Suppressor macrophage (primary cell): ENCODE measurements at places on chromosomes 5 and 9.

DNA sequence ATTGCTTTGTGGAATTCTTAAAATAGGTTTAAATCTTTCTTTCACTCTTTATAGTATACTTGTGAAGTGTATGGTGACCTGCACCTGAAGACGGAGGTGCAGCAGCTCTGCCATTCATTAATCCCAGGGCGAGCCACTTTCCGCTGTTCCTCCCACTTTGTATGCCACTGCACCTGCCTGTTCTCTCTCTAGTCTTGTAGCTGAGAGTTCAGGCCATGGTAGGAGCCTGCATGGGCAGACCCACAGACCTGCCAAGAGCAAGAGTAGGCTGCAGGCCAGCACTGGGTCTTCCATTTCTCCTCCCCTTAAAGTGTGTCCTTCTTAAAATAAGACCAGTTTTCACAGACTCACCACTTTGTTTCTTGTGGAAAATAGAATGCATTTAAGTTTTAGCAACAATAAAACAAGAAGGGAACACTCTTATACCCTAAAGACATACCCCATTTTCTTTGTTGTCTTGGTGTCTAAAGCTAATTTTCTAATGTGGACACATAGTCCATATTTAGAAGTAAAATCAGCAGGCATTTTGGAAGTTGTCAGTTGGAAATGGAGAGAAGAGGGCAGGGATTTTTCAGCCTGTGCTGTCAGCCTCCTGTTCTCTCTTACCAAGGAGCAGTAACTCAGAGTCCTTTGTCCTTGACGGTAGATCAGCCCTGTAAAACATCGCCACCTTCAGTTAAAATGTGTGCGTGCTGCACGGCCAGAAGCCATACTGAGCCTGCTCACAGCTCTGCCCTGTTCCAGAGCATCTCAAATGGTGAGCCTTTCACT lies 103.2 kb downstream of the SNCAIP start:
- DNase-seq, result peak; percentile 62

DNA sequence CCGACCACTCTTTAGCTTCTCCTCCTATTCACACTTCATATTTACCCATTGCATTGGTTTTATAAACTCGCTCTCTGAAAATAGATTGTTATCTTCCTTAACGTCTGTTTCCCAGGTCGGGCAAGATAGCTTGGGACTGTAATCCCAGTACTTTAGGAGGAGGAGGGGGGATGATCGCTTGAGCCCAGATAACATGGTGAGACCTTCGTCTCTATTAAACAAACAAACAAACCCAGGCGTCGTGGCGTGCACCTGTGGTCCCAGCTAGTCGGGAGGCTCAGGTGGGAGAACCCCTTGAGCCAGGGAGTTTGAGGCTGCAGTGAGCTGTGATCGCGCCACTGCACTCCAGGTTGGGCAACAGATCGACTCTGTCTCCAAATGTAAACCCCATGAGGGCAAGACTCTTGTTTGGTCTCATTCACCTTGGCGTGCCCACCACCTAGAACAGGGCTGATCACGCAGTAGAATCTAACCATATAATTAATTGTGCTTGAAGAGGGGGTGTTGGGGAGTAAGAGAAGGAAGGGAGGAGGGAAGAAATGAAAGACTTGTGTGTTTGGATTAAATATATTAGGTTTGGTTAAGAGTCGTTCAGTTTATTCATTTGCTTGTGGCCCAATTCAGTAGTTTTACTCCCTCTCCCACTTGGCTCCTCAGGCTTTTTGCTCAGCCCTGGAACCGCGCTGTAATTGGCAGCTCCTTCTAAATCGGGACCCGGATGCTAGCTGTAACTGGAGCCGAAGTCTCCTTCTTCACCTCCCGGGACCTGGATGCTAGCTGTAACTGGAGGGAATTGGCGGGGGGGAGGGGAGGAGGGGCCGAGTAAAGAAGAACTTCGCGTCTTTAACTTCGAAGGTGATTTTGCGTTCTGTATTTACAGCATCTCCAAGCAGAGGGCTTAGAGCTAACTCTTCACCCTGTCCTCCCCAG lies 24.9 kb downstream of the CDKN2A start:
- DNase-seq, result no peak

- DNase-seq, result no peak
Observed at GRCh38 chr9:91004992-91005391, 203.4 kb downstream of the SYK start.

- DNase-seq, result no peak
Observed at GRCh38 chr5:143923634-143924266, 111.8 kb downstream of the HMHB1 start.

DNA sequence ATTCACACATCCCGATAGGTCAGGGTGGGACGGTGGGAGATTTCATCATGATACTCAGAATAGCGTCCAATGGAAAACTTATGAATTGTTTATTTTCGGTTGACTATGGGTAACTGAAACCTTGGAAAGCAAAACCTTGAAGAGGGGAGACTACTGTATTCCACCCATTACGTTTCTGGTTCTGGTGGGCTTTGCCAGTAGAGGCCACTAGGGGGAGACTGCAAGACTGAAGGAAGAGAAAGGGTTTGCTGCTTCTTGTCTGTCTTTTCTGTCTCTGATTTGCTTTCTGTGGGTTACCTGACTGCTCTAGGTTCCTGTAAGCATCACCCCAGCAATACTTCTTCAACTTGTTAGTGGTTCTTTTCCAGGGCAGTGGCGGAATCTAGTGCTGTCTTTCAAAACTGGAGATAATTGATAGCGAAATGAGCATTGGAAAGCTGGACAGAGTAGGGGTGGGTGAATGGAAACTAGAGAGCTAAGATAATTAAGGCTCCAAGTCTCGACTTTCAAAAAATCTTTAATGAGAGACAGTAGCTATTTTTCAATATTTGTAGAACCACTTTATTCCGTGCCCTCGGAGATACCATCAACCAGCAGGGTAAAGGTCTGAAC lies 27.0 kb downstream of the GRIN3A start:
- DNase-seq, result peak; percentile 55

DNA sequence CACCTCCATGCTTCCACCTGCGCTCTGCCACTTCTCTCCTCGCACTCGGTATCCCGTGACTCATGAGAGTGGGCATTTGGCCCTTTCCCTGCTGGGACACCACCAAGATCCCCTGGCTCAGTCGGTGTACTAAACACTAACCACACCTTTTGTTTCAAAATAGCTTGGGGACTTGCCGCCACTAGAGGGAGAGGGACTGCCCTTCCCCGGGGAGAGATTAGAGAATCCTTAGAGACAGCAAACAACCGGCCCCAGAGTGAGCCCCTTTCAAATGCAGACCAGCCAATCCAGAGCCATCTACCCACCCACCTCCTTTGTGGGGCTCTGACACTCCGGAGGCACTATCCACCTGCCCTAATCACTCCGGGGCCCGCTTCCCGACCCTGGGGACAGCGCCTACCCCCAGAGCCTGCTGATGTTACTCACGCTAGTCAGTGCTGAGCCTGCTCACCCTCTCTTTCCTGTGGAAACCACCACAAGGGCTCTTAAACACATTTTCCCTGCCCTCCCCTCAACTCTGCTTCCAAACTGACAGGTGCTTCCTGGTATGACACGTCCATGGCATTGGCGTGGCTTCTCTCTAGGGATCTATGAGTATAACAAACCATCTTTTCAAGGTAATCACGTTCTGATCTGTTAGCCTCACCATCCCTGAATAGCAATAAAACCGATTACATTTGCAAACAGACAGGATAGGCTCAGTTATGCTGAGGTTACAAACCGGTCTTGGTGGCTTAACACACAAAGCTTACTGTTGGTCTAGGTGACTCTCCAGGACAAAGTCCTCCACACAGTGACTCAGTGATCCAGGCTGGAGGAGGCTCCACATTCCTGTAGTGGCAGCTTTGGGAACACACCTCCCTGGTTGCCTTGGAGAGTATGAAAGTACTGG lies 180.1 kb upstream of the MVB12B start:
- DNase-seq, result peak; percentile 9
